ENCODE measurements at places on chromosomes 7 and 10. TPM values are rescaled to one million over a fixed set of nuclear protein-coding genes. Genes with fewer than 3 reads are reported as not detected.
A peak's percentile ranks its signal among the peaks of the same experiment; 100 is the strongest.

DNA sequence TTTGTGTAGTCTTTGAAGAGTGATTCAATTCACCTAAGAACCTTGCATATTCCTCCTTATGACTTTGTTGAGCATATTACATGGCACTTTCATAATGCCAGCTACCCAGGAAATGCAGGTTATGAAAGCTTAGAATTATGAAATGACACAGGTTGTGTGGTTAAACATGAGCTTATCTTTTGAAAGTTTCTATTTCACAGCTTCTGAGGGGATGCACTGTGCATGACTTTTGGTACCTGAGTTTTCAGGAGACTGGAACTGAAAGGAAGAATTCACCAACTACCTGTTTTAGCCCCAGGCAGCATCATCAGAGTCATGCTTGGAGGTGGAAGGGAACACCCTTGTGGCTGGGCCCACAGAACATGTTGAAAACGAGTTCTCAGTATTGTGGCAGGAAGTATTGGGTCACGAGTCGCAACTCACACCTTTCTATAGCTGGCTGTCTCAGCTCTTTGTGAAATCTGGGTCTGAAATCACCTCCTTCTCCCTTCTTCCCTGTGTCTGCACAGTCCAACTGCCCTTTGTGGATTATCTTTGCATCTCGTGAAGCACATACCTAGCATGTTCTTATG is 228.2 kb downstream of the PTEN start:
- DNase-seq, result peak; percentile 61

- DNase-seq, result no peak
These were observed 81.2 kb downstream of the RAMP3 start for GRCh38 chr7:45238806-45239205.

GRCh38 chr7:151631570-151631952 is 111.9 kb upstream of the RHEB start:
- DNase-seq, result peak; percentile 34

GRCh38 chr10:124301736-124302135 is 117.0 kb downstream of the OAT start:
- DNase-seq, result no peak

GRCh38 chr10:26225322-26225721 is 8.7 kb downstream of the GAD2 start:
- DNase-seq, result no peak

GRCh38 chr10:119153661-119154060 is 11.9 kb downstream of the SFXN4 start:
- no peak for DNase-seq

DNA sequence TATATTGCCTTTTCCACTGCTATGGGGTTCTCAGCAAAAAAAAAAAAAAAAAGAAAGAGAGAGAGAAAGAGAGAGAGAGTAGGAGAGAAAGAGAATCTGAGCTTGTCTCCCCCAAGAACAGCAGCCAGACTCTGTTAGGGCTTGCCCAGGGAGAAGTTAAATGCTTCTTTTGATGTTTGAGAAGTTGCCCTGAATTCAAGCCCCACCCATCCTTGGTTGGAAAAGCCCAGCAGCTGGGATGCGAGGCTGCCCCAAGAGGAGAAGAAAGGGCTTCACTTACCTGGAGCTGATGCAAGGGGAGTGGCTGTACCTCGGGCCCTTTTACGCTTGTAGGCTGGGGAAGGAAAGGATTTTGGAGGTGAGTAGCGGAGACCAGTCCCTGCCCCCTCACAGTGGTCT is 20.9 kb upstream of the MGMT start:
- no peak for DNase-seq

DNA sequence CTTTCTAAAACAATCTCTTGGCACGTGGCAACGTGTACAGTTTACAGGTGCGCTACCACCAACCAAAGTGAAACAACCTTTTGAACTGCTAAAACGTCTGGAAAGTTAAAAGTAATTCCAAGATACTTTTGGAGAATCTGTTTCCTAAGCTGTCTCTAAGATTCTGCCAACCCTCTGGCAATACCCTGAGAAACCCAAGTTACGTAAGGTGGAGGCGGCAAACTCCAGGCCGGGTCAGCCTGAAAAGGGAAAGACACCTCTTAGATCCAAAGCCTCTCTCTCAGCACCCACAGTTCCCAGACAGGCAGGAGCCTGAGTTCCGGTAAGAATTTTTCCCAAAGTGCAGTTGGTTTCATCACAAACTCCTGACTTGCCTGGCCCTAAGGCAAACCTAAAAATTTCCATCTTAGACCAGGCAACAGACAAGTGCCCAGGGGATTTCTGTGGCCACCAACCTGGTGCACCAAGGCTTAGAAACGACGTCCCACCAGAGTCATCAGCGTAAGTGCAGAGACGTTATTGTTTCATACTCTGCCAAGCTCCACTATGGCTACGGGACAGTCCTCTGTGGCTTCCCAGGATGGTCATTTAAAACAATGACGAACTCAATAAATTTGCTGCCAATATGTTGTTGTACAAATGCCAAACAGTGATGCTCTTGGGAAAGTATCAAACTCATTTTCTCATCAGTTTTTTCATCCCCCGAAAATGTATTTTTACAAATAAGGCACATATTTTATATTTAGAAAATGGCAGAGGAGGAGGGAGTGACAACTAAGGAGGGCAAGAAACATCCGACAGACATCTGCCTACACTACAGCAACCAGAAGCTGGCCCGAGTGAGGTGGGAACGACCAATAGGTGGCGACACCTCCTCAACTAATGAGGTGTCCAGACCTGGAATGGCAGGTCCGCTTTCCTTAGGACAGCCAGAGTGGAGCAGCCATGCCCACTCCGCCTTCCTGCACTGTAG is 205.8 kb upstream of the FRMD4A start:
- DNase-seq, result no peak

- DNase-seq, result no peak
These were observed 123.1 kb downstream of the DIP2C start for GRCh38 chr10:566241-566885.

The FBXL15 gene
- total RNA-seq, result 27.4 TPM

The LGI1 gene
- total RNA-seq, result not detected
